Mucosa of descending colon (tissue), 3 donors: ENCODE measurements at places on chromosomes 1 and 21. TPM values are rescaled to one million over a fixed set of nuclear protein-coding genes. Genes with fewer than 3 reads are reported as not detected.

- no peak for DNase-seq
Observed at GRCh38 chr1:175597205-175597604, 146.2 kb downstream of the TNR start.

DNA sequence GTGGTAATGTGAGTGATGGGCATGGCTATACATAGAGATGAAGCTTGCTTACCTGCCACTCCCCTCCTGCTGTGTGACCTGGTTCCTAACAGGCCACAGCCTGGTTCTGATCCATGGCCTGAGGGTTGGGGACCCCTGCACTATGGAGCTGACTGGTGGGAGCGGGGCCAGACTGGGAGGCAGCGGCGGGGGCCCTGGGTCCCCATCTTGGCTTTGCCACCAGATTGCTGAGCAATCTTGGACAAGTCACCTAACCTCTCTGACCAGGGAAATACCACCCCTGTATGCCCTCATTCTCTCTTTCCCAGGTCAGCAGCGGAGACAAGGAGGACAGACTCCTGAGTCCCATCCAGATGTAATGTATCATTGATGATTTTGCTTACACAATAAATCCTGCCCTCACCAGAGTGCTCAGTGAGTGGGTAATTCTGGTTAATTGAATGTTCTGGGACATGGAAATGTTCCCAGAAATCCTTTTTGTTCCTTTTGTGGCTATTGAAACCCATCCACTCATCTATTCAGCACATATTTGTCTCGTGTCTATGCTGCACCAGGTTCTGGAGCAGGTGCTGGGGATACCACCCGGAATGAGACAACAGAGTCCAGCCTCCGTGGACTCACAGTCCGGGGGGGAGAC is 4.1 kb upstream of the ARHGEF10L start:
- no peak for DNase-seq

GRCh38 chr21:46636181-46636512 is 673 bp downstream of the PRMT2 start:
- no peak for DNase-seq

DNA sequence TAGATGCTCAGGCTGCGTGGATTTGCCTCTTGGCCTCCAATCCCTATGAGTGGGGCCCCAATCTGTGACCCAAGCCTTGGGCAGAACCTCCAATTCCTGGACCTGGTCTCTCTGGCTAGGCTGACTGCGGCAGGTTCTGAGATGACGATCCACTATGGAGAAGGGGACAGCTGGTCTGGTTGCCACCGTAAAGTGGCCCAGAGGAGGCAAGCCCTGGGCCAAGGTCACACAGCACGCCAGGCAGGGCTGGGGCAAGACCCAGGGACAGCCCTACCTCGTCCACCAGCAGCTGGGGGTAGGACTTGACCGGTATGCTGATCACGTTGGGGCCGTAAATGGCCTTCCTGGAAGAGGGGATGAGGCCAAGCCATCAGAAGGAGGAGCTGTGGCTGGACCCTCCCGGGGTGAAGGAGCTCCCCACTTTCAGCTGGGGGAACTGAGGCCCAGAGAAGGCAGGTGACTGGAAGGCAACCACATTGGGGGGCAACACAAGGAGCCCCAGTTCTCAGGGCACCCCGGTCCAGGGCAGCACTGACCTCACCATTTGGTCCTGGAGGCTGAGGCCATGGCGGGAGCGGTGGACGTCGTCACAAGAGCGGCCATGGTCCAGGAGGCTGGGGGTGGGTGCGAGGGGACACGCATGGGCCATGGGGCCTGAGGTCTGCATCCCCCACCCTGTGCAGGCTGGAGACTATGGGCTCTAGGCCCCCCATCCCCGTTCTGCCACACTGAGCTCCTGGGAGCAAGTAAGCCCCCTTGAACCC is 9.8 kb downstream of the ATP13A2 start:
- DNase-seq, result no peak

DNA sequence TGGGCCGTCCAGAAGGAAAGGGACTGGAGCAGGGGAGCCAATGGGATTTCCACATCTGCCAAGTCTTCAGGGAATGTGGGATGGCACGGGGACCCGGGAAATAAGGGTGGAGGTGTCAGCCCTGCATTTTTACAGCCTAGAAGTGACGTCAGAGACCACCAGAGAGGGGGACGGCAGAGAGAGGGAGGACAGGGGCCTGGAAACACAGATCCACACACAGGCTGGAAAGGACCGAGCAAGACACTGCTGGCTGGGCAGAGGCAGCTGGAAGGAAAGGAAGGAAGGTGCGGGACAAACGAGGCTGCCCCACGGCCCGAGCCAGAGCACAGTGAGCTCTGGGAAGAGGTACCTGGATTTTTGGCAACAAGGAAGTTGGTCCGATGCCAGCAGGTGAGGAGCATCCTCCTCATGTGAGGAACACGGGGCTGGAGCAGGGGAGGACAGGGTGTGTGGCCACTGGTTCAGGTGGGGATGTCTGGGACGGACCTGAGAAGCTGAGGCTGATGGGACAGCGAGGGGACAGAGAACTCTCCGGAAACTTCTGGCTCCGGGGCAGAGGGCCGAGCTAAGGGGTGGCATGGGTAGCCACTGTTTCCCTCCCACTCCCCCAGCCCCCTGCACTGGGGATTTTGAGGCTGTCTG is 138.3 kb downstream of the PGBD5 start:
- no peak for DNase-seq

DNA sequence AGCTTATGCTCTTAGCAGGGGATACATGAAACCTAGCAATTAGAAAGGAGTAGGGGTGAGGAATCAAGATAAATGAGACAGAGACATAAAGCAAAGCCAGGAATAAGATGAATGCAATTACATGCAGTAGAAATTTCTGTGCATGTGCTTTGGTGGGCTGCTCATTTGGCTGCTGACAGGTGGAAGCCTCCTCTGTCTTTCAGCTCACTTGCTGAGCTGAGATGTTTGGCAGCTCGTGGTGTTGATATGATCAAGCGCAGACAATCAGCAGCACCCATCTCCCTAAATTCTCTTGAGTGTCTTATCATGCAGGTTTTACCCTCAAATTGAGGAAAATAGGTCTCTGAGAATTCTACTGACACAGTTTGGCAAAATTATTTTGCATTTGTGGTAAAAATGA is 108.3 kb upstream of the CD34 start:
- DNase-seq, result no peak

Gene NEK2
- 2.5 TPM for total RNA-seq

Gene KIF26B
- total RNA-seq, result 0.14 TPM
